ENCODE measurements at places on chromosomes 12 and 14.
A peak's percentile ranks its signal among the peaks of the same experiment; 100 is the strongest.

- DNase-seq, result peak; percentile 37
These were observed 2.0 kb downstream of the EEA1 start for GRCh38 chr12:92927055-92927435.

DNA sequence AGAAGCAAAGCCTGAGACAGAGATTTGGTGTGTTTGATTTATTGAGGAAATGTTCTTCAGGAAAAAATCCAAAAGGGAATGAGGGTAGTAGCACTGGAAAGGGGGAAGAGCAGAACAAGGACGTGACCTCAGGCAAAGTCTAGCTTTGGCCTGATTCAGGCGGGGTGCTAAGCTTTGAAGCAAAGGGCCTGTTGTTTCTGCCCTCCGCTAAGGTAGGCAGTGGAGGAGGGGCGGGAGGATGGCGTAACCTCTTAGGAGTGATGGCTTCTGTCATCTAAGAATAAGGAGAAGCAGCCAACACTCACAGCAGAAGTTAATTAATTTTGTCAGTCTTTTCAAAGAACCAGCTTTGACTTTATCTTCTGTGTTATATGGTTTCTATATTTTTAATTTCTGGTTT is 20.4 kb downstream of the ABHD12B start:
- no peak for DNase-seq

GRCh38 chr14:64880221-64881121 is 764 bp upstream of the SPTB start:
- DNase-seq, result peak; percentile 59

GRCh38 chr12:132743831-132744230 is 17.8 kb downstream of the ANKLE2 start:
- DNase-seq, result no peak

- no peak for DNase-seq
These were observed 35.2 kb upstream of the PTGR2 start for GRCh38 chr14:73816393-73816816.

DNA sequence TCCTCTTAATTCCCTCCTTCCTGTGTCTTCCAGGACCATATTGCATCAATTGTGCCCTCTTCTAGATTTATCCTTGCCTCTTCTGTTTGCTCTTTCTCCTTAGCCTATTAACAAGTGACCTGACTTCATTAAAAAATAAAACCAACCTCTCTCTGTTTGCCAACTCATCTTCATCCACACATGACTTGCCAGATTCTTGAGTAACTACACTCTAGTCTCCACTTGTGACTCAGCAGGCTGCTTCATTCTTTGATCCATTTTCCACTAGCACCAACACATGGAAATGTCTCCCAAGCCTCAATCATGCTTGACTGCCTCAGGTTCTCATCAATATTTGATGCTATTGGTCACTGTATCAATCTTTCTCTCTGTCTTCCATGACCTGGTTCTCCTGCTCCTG is 492.4 kb upstream of the TMPO start:
- DNase-seq, result no peak

DNA sequence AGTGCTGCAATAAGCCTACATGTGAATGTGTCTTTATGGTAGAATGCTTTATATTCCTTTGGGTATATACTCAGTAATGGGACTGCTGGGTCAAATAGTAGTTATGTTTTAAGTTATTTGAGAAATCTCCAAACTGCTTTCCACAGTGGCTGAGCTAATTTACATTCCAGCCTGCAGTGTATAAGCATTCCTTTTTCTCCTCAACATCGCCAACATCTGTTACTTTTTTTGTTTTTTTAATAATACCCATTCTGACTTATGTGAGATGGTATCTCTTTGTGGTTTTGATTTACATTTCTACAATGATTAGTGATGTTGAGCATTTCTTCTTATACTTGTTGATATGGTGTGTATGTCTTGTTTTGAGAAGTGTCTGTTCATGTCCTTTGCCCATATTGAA is 1186.2 kb downstream of the BCL11B start:
- DNase-seq, result no peak

DNA sequence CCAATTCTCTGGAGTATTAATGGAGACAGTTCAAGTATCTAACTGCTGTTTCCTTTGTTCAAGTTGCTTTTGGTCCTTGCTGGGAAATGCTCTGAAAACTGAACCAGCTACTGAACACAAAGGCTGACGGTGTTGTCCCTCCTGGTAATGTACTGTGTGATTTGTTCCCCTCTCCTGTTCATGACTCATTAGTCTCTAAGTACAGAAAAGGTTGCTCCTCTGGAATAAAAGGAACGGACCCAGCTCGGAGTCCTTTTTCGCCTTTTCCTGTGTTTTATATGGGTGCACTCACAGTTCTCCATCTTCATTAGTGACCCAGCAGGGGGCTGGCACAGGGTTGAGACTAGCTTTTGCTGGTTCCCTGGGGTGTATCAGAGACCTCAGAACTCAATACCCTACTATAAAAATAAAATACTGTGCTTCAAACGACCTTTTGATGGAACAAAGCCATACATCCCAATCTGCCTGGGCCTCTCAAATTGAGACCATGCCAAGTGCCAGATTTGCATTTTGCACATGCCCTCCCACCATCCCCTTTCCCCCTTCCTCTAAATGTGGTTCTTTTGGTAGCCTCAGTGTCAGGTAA is 269.7 kb downstream of the RAD51B start:
- no peak for DNase-seq

DNA sequence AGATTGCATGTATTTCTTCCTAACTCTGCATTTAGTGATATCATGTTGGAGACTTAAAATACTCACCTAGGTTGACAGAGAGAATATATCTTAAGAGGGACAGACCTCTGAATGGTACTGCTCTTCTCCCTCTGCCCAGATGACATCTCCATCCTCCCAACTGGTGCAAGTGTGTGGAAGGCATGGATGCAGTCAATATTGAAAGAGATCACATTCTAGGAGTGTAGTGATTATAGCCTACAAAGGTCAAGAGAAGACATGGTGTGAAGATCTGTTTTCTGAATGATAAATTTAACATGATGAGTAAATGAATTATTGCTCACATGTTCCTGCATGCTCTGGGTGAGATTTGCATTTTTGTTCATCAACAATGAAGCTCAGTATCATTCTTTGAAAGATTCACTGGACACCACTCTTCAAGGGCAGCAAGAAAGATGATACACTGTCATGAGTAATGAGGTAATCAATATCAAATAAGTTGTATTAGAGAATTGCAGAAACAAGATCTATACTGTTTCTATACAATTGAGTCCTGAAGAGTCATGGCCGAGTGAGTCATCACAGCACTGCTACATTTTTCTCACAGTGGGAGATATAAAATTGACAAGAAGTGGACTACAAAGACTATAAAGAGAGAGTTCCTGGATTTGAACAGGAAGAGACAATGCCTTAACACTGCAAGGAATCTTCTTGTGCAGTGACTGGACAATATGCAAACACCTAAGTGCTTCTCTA is 183.3 kb upstream of the KRR1 start:
- no peak for DNase-seq

DNA sequence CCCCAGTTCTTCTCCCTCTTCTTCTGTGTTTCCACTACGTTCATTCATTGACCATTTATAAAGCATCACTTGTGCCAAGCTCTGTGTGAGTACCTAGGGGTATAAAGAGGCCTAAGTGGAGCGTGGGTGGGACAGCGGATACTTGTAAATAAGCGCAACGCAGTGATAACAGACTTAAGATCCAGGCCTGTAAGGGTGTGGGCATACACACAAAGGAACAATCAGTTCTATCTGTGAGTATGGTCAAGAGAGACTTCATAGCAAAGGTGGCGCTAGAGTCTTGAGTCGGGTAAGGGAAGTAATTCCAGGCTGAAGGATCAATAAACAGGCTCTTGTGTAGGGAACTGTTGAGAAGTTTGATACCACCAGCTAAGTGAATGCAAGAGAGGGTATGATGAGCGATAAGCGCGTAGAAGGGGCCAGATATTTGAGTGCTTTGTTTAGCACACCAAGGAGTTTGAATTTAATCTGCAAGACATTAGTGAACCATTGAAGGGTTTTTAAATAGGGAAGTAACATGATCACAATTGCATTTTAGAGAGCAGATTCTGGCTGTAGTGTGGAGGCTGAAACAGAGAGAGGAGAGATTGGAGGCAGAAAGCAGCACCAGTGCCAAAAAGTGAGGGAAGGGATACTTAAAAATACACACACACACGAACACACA is 1.0 kb upstream of the GXYLT1 start:
- no peak for DNase-seq

DNA sequence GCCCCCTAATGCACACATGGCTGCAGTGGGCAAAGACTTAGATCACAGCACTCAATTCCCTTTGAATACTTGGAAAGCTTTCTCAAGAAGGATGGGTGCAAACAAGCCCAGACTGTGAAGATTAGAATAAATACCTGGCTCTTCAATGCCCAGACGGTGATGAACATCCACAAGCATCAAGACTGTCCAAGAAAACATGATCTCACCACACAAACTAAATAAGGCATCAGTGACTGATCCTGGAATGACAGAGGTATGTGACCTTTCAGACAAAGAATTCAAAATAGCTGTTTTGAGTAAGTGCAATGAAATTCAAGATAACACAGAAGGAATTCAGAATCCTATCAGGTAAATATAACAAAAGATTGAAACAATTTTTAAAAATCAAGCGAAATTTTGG is 43.8 kb upstream of the ZDHHC17 start:
- DNase-seq, result no peak

GRCh38 chr12:9143929-9144729 is 28.4 kb upstream of the A2M start:
- no peak for DNase-seq

DNA sequence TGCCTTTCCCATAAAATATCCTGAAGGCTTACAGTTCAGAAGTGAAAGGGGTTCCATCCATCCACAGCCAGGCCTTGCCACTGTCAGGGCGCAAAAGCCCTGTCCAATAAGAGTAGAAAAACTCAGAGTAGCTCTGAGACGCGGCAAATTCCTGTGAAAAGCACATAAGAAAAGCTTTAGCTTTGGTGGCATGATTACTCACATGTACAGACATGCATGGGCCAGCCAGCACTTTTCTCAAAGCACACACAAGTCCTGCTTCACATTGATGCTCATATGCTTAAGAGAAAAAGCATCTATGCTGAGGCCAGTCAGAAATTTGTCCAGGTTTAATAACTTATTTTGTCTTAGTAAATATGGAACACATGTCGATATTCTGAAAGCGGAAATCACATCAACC is 25.5 kb downstream of the CLEC1A start:
- no peak for DNase-seq

DNA sequence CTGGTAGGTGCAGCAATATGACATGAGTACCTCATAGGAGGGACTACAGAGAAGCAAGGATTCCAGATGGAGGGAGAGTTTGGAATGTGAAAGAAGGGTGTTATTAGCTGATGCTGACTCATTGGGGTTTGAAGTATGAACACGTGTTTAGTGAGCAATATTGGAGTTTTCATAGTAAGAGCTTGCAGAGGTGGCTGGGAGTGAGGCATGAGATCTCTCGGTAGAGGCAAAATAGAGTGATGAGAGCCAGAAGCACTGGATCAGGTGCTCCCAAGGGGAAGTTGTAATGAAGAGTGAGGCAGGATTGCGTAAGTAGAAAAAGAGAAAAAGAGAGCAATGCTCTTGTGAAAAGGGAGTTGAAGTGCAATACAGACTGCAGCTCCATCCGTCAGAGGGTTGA is 42.1 kb downstream of the MGST1 start:
- DNase-seq, result no peak

All from activated T-cell treated with anti-CD3 and anti-CD28 coated beads for 48 hours (primary cell).